Mammary epithelial cell (primary cell): ENCODE measurements at places on chromosomes 12 and 14.

DNA sequence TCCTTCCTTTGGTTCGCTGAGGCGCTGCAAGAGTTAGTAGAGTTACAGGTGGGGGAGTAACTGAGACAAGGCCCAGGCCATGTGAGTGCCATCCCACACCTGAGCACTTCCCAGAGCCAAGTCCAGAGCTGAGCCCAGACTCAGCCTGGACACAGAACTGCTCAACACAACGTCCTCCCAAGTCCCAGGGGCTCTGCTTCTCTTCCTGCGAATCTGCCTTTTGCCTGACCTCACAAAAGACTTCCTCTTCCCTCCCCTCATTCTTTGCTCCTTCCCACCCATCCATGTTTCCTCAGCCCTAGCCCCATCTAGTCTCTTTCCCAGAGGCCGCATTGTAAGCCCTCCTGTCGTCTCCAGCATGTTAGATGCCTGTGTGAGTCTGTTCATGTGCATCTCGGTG, 16.6 kb upstream of the MCRS1 start:
- no peak for DNase-seq

DNA sequence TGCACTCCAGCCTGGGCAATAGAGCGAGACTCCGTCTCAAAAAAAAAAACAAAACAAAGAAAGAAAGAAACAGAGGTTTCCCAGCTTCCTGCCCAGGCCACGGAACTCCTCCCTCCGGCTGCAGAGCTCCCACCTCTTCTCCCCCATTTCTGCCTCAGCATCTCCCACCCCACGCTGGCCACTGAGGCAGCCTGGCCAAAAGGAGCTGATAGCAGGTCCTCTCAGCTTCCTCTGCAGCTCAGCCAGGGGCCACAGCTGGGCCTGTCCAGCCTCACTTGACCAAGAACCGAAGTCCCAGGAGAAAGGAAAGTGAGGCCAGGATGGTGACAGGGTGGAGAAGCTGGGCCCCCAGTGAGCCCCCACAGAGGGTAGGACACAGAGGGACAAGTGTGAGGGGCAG, 33.4 kb upstream of the CD9 start:
- DNase-seq = no peak

- DNase-seq = no peak
These were observed 26.6 kb downstream of the TRAFD1 start for GRCh38 chr12:112151766-112152541.

GRCh38 chr12:130826151-130826801, 12.8 kb downstream of the STX2 start:
- DNase-seq = peak; percentile 6

GRCh38 chr14:99664058-99664936, 19.4 kb downstream of the HHIPL1 start:
- DNase-seq = no peak

DNA sequence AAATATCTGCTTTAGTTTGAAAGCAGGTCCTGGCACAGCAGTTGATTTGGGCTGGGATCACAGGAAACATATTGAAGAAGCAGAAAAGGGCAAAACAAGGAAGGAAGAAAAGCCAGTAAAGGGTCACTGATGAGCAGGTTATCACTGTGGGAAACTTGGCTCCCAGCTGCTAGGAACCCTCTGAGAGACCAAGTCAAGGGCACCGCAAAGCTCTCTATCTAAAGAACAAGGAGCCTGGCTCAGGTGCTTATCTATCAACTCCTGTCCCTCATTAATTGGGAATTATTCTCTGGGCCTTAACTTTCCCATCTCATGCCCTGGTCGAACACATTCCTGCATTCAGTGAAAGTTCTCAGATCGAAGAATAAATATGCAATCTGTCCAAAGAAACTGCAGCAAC, 450.9 kb upstream of the RPL10L start:
- no peak for DNase-seq

DNA sequence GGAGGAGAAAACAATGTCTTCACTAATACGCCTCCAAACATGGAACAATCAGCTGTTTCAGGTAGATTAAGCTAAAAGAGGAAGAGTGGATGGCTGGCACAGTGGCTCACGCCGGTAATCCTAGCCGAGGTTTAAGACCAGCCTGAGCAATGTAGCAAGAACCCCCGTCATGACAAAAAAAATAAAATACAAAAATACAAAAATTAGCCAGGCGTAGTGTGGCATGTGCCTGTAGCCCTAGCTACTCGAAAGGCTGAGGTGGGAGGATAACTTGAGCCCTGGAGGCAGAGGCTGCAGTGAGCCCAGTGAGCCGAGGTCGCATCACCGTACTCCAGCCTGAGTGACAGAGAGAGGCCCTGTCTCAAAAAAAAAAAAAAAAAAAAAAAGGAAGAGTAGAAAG, 1.2 kb upstream of the MED13L start:
- DNase-seq = no peak

- no peak for DNase-seq
These were observed 79.1 kb downstream of the KCNK10 start for GRCh38 chr14:88243946-88244345.

GRCh38 chr12:26416550-26416949, 221.2 kb downstream of the SSPN start:
- DNase-seq = no peak

GRCh38 chr12:93390031-93390430, 12.3 kb downstream of the NUDT4 start:
- DNase-seq = no peak

GRCh38 chr12:26713885-26714383, 119.1 kb downstream of the ITPR2 start:
- DNase-seq = no peak

DNA sequence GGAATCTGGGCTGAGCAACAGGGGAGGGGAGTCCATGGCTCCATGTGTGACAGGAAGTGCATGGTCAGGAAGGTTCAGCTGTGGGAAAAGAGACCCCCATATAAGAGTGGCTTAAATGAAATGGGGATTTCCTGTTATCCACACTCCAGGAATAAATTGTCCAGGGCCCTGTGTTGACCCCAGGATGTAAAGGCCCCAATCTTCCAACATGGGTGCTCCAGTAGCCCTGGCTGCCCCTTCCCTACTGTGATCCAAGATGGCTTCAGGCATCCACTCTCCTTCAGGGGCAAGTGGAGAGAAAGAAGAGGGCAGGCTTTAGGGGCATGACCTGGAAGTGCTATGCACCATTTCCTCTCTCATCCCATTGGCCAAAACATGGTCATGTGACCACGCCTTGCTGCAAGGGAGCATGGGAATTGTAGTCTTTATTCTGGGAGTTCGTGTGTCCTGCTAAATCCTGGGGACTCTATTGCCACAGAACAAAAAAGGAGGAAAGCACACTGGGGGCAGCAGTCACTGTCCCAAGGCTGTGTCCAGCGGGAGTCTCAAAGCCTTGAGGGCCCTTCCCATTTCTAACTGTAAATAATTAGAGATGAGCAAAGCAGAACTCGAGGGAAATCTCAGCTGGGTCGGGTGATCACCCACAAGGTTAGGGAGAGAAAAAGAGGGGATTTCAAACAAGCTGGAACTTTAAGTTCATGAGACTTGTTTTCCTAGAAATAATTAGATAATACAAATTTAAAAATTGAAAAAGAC, 289.2 kb downstream of the ADGRD1 start:
- DNase-seq = no peak

DNA sequence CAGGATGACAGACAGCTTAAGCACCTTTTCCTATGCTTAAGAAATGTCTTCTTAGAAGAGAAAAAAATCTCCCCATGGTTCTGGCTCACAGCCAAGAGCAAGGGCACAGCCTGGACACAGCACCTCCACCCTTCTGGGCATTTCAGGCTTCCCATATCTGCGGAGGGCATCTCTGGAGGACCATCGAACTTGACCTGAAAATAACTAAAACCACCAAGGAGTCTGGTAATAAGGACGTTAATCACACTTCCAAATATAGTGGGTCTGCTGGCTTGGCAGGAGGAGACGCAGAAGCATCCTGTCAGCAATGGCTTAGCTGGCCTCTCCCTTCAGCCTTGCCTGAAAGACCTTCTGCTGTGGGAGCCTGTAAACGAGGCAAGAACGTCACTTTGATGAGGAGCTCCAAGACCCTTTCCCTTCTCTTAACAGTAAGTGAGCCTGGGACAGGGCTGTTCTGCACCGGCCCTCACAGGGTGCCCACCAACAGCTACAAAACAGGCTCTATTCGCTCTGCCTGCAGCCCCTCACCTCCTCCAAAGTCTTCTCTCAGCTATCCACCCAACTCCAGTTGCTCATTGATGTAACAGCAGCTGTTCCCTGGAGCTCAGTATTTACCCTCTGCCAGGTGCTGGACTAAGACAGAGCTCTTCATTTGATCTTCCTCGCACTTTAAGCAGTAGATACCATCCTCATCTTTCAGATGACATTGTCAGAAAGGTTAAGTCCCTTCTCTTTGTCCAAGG, 13.2 kb downstream of the SETD3 start:
- no peak for DNase-seq

- DNase-seq = no peak
These were observed 39.3 kb upstream of the RTRAF start for GRCh38 chr14:51950007-51950406.

- DNase-seq = no peak
These were observed 63.1 kb upstream of the STK38L start for GRCh38 chr12:27180906-27181505.

DNA sequence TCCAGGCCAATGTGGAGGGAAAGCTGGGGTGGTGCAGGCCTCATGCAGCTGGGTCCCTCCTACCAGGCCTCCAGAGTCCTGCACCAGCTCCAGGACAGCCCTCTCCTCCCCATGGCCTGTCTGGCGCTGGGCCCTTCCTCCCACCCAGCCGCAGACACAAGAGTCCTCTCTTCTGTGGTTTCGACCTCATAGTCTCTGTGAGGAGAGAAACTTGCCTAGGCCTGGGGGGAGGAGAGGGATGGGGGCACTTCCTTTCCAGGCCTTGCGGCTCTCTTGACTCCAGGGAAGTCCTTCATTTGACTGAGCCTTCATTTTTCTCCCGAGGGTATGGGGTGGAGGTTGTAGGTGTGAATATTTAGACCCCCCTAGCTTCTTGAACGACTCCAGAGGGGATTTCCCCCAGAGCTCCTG, 2.3 kb downstream of the MMP14 start:
- peak; percentile 79 for DNase-seq

DNA sequence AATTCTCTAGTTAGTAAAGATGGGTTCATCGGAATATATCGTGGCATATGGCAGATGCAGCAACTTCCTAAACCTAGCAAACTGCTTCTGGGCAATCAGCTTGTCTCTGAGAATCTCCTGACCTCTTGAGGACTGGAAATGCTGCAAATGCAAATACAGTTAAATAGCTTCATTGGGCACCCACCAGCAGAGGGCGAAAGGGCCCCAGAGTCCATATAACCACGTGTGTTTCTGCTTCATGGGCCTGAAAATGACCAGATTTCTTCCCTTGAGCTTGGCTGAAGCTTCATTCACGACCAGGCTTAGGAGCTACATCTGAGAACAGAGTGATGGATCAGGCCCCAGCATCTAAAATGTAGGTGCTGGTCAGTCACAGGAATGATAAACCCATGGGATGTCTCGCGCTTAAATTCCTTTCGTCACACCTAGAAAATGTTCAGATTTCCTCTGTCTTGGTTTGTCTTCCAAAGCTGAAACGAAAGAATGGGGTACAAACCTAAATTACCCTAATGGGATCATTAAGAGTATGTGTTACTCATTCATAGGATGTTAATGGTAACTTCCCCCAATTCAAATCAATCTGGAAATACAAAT, 1482.5 kb upstream of the TMEM132C start:
- peak; percentile 14 for DNase-seq

GRCh38 chr12:118780939-118781338, 200.4 kb upstream of the SRRM4 start:
- DNase-seq = no peak

GRCh38 chr12:115474539-115475353, 790.8 kb upstream of the TBX3 start:
- DNase-seq = no peak

DNA sequence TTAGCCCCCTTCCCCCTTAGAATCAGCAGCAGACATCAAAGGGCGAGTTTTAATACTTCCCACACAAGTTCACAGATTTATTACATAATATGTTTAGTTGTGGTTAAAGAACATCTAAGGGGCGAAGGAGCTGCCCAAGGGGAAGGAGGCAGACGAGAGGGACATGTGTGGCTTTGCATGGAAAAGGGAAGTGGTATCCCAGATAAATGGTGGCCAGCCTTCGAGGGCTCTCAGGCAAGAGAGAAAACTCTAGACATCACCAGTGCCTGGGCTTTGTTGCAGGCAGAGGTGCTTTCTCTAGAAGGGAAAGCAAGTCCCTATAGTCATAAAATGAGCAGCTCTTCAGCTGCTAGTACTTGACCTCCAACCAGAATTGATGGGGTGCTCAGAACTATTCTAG, 121.2 kb downstream of the CACNA1C start:
- DNase-seq = no peak

- no peak for DNase-seq
These were observed 19.9 kb downstream of the CALM1 start for GRCh38 chr14:90416720-90417119.

GRCh38 chr14:95077345-95077744, 80.0 kb downstream of the DICER1 start:
- no peak for DNase-seq

- DNase-seq = no peak
These were observed 72.6 kb downstream of the C12orf75 start for GRCh38 chr12:105403095-105403494.

DNA sequence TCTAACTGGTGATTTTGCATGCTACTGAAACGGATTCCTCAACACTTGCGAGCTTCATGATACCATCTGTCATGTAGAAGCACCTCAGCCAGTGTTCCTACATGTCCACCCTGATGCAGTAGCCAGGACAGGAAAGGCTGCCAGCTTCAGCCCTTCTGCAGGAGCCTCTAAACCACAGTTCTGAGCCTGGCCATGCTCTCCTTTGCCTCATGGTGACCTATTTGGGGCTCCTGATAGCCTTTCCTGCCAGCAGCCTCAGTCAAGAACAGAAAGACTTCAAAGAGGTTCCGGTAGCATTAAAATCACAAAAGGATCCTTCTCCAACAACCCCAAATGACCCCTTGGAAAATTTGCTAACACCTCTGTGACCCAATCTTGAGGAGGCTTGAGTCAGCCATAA, 96.0 kb downstream of the CNTN1 start:
- DNase-seq = no peak

DNA sequence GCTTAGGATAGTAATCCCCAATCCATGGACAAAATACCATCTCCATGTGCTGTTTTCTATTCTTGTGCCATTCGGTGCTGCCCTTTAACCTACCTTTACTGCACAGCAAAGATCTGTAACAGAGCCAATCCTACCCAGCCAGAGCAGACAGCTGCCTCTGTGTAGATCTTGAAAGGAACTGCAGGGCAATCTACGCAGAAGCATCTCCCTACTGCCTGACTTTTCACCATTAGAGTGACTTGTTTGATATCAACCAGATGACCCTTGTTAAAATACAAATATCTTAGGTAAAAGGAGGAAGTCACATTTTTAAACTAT, 33.9 kb upstream of the PPM1A start:
- no peak for DNase-seq

- no peak for DNase-seq
These were observed 283.1 kb downstream of the DPF3 start for GRCh38 chr14:72610831-72611200.

DNA sequence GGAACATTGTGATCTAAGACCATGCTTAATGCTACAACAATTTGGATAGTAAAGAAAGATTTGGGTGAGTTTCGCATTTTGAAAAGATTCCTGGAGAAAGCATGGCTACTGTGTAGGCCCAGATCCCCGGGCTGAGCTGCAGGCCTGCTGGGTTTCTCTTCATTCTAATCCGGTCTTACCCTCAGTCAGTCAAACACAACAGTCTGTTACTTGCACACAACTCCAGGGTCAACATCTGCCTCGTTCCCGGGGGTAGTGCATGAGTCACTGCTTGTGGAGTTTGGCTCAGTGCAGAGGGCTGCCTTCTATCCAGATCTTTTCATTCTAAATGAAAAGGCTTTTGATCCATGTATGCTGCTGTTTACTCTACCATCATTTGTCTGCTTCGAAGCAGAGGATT, 60.4 kb upstream of the SEL1L start:
- no peak for DNase-seq
